ENCODE measurements at places on chromosomes 1 and 21. TPM values are rescaled to one million over a fixed set of nuclear protein-coding genes. Genes with fewer than 3 reads are reported as not detected.

The OR2L5 gene
- total RNA-seq = not detected

The LCE1E gene
- total RNA-seq = not detected

DNA sequence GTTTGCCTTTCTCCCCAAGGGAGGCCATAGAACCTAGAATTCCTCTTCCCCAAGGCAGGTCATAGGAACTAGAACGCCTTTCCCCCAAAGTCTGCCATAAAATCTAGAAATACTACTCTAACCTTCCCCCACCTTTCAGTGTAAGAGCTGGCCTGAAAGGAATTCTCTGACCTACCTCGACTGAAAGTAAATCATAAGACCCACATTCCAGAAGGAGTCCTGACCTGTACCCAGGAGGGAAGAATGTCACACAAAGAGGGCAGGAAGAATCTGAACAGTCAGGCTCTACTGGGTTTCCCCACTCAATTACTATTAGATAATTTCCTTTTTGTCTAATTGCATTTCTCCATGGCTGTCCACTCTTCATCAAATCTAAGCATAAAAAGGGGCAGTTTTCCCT lies 5.7 kb upstream of the ATG4C start:
- no peak for DNase-seq

GRCh38 chr1:33377013-33377412 lies 53.9 kb downstream of the PHC2 start:
- DNase-seq = no peak

GRCh38 chr1:230399321-230400006 lies 26.7 kb downstream of the PGBD5 start:
- DNase-seq = no peak

The AMY1A gene
- not detected for total RNA-seq

The FCRL2 gene
- 1.6 TPM for total RNA-seq

The SORT1 gene
- total RNA-seq = 2.4 TPM

The SEMA4A gene
- total RNA-seq = 1.9 TPM

The FCRL4 gene
- 0.07 TPM for total RNA-seq

The SCAMP3 gene
- total RNA-seq = 57.2 TPM

DNA sequence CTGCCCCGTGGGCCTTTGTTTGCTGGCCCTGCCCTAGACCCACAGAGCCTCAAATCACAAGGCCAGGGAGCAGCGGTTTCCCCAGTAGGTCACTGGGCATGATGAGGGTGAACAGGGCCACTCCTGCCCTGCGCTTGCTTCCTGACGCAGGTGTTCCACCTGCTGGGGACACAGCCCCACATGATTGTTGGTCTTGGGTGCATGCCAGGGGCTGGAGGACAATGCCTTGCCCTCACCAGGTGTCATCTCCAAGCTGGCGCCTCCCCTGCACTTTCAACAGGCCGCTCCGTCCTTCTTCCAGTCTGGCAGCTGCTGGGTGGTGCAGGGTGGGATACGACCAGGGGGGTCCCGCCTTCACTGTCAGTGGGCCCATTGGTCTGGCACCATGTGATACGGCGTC lies 24.3 kb downstream of the IL10RB start:
- DNase-seq = no peak

The CRYAA gene
- total RNA-seq = not detected

DNA sequence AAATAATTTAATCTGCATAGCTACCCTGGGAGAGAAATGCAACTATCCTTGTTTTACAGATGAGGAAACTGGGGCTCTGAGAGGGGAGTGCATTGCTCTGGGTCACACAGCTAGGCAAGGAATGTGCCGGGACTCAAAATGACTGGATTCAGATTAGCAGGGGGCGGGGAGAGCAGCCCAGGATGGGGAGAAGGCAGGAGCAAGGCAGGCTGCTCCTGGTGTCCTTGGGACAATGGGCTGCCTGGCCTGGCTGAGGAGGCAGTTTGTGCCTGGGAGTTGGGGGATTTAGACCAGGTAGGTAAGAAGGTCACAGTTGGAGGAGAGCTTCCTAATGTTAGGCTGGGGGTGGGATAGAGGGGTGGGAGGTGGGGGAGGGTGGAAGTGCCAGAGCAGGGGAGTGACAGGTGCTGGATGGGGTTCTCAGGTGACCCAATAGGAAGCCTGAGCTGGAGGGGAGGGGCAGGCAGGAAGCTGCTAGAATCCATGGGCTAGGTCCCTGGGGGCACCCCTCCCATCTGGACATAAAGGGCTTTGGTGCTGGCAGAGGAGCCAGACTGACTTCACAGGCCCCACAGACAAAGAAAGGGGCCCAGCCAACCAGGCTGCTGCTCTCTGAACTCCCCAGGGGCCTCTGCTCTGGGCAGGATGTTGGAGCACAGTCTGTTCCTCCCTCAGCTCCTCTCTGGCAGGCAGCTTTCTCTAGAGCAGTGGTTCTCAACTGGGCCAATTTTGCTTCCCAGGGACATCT lies 29.0 kb downstream of the TRIM62 start:
- no peak for DNase-seq

GRCh38 chr1:167776616-167777268 lies 55.0 kb downstream of the MPZL1 start:
- DNase-seq = no peak

GRCh38 chr1:162265983-162266382 lies 110.7 kb downstream of the SPATA46 start:
- DNase-seq = no peak

- no peak for DNase-seq
Observed at GRCh38 chr1:167438171-167439138, 79.9 kb downstream of the CD247 start.

- no peak for DNase-seq
Observed at GRCh38 chr21:31874812-31875212, 2.0 kb downstream of the HUNK start.

The CRYBG2 gene
- 5.1 TPM for total RNA-seq

- DNase-seq = peak; percentile 43
Observed at GRCh38 chr21:42218836-42219605, at the start of gene ABCG1. TSS of gene ABCG1 (plus strand) at chr21:42219140. CDS start at chr21:42219263, 123 bp downstream.

The VSIG8 gene
- total RNA-seq = not detected

DNA sequence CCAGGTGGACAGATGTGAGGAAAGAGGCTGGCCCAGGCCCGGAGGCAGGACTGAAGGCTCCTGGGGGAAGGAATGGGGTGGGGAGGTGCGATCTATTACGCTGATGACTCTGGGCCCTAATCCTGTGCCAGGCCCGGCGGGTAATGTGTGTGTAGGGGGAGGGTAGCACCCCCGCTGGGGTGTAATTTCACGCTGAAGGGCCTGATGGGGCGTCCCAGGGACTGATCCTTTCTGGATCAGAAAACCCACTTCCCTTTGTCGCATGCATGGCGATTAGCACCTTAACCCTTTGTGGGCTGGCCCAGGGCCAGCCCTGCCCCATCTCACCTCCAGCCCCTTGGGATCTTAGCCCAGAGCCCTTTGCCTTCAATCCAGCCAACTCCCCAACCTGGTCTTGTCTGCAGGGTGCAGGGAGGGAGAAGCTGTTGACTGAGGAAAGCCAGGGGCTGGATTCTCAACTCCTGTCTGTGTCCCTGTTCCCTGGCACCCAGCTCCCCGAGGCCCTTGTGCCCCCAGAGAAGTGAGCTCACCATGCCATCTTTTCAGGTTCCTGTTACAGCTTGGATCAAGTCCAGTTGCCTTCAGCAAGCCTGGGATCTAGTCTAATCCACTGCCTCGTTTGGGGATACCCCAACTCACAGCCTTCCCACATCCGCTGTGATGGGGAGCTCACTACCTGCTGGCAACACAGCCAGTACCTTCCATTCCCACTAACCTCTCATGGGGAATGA lies 26.0 kb downstream of the KNCN start:
- DNase-seq = no peak

DNA sequence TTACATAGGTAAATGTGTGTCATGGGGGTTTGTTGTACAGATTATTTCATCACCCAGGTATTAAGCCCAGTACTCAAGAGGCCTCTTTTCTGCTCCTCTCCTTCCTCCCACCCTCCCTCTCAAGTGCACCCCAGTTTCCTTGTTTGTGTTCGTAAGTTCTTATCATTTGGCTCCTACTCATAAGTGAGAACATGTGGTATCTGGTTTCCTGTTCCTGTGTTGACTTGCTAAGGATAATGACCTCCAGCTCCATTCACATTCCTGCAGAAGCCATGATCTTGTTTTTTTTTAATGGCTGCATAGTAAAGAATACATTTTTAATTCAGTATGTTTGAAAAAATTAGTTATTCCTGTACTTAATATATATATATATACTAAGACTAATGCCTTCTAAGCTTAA lies 107.7 kb downstream of the CLDN17 start:
- DNase-seq = no peak

DNA sequence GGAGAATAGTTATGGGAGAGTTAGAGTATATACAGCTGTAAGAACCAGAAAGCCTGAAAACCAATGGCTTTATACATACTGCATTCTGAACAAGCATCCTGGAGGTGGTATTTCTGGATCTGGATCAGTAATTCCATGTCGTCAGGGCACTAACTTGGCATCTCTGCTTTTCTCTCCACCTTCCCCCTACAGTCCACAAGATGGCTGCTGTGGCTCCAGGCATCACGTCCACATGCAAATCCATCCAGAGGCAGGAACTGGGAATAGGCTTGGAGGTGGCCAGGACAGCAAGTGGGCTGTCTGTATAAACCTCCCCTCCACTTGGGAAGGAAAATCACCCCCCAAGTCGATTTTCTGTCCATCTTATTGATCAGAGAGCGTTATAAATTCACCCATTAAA lies 86.2 kb upstream of the WDR26 start:
- no peak for DNase-seq

GRCh38 chr1:233518344-233518743 lies 95.6 kb upstream of the KCNK1 start:
- no peak for DNase-seq

- DNase-seq = no peak
Observed at GRCh38 chr1:5722635-5723164, 269.5 kb downstream of the NPHP4 start.

GRCh38 chr1:22472596-22472995 lies 20.9 kb downstream of the ZBTB40 start:
- DNase-seq = no peak

The CGN gene
- total RNA-seq = 0.58 TPM

DNA sequence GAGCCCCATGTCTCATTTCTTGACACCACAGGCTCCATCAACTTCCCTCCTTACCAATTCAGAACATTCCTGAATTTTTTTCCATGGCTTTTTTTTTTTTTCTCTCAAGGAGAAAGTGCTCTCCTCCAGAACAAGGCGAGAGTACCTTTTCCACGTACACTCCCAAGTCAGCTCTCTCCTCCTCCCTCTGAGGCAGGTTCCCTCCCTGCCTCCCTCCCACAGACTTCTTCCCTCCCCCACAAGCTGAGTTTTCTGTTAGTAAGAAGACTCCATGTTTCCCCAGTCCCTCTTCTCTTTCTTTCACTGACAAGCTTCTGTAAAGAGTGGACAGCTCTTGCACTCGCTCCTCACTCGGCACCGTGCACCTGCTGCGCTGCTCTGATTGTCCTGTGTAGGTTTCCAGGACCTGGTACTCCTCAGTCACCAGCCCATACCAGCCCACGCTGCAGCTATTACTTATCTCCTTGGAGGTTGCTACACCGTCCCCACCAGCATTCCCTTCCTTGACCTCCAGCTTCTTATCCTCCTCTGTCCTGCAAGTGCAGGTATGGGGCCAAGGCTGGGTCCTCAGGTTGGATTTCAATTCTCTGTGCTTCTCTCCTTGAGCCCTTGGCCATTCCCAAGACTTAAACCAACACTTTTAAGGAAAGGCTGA lies 3.8 kb downstream of the TRAF5 start:
- DNase-seq = no peak

The ADORA1 gene
- not detected for total RNA-seq

GRCh38 chr21:42622284-42622683 lies 31.1 kb upstream of the PDE9A start:
- DNase-seq = no peak

The KRTAP12-2 gene
- total RNA-seq = not detected

- no peak for DNase-seq
Observed at GRCh38 chr1:17162941-17163340, 42.0 kb upstream of the PADI1 start.

The TARBP1 gene
- total RNA-seq = 45.6 TPM

- DNase-seq = no peak
Observed at GRCh38 chr1:115074839-115075534, 14.3 kb downstream of the TSPAN2 start.

The CNKSR1 gene
- total RNA-seq = 3.6 TPM

- DNase-seq = no peak
Observed at GRCh38 chr1:119351997-119352396, 16.6 kb upstream of the HAO2 start.

The NOS1AP gene
- total RNA-seq = 0.07 TPM

DNA sequence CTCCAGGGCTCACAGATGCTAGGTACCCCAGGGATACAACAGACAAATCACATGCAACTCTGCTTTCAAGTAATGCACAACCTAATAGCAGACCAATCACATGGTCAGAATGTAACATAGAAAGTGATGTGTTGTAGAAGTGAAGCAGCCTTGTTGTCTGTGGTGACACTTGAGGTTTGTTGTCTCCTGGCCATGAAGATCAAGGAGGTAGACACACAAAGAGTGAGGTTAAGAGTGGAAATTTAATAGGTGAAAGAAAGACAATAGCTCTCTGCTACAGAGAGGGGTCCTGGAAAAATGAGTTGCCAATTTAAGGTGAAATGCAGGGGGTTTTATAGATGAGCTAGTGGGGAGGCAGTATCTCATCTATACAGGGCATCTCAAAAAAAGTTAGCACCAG lies 2.5 kb upstream of the TMEM9 start:
- no peak for DNase-seq

DNA sequence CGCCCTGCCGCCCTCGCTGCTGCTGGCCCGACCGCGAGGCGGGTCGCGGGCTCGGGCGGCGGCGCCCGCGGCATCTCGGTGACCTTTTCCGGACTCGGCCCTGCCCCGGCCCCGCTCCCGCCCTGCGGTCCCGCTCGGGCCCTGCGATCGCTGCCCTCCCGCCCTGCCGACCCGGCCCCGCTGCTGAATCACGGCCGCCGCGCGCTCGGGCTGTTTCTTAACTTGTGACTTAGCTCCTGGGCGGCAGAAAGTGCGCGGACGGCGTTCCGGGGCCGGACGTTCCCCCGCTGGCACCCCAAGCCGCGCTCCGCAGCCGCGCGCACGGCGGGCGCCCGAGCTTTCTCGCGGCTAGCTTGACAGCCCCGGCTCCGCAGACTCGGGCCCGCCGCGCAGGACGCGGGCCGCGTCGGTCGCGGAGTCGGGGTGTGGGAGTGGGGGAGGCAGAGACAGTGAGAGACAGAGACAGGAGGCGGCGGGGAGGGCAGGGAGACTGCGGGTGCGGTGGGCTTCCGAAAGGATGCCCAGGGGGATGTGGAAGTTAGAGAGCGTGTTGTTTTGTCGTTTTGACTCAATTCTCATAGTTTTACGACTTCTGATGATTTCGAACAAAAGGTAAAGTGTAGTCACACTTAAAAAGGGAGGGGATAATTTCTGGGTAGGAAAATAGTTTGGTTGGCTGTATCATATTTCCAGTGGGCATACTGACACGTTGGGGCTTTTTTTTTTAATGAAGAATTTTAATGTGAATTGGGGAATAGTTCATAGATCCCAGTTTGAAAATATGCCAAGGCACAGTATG lies 49.8 kb downstream of the PRDM2 start:
- peak; percentile 45 for DNase-seq

GRCh38 chr1:8118031-8118451 lies 91.9 kb upstream of the ERRFI1 start:
- no peak for DNase-seq

Measured in T-cell (primary cell).